Activated B cell treated with CpG ODN at 0.5 μM for 24 hours (primary cell): ENCODE measurements at places on chromosomes 11 and 22.
A peak's percentile ranks its signal among the peaks of the same experiment; 100 is the strongest.

- H3K36me3 ChIP-seq = no peaks in the 10 kb centered on the region
- DNase-seq = no peak
- no peaks in the 10 kb centered on the region for H3K4me1 ChIP-seq
- H3K4me3 ChIP-seq = no peak overlapping the region
Measured at GRCh38 chr11:14136561-14136960, 174.0 kb downstream of the SPON1 start.

DNA sequence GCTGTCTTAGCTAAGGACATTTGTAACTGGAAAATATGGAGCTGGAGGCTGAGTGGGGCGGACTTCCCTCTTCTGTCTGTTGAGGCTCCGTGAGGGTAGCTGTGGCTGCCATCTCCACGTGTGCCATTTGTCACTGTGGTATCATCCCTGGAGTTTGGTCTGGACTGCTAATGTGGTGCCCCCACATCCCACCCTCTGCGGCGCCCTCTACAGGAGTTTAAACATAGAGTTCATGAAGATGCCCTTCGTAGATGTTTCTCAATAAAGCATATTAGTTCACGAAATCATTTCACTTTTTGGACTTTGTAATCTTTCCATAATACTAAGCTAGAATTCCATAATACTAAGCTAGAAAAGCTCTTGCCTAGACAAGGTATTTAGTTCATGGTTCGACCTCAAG lies 52.4 kb downstream of the TECTA start:
- no peak for DNase-seq
- H3K27me3 ChIP-seq = peaks cover 5% of the 10 kb centered on the region
- no peaks in the 10 kb centered on the region for H3K4me1 ChIP-seq
- H3K36me3 ChIP-seq = no peaks in the 10 kb centered on the region
- H3K27ac ChIP-seq = no peak overlapping the region
- H3K4me3 ChIP-seq = no peak overlapping the region

DNA sequence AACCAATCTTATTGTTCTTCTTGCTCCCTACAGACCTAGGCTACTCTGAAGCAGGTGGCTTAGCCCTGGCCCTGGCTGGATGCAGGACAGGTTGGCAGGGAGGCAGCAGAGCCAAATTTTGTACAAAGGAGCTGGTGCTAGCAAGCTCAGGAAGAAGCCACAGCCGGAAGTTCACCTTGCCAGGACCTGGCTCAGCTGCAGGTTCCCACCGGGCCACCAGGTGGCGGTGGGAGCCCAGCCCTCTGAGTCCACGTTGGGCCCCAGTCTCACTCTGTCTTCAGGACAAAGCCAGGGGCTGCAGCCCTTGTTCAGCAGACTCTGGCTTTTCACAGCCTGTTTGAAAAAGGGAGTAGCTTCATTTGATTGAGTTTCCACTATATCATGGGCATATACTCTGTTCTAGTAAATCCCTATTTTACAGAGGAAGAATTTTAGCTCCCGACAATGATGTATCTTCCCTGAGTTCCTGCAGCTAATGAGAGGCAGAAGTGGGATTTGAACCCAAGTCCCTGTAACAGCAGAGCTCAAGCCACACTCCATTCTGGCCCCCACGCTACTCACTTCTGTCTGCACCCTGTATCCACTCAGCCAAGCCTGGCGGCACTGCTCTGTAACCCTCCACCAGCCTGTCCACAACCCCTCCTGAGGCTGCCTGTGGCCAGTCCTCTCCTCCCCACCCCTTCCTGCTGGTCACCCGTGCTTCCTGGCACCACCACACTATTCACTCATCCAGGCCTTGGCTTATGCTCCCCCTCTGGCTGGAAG lies 3.3 kb downstream of the TKFC start:
- peaks cover 48% of the 10 kb centered on the region for H3K4me1 ChIP-seq
- peaks cover 23% of the 10 kb centered on the region for H3K36me3 ChIP-seq
- peak; percentile 83 for DNase-seq
- peak overlapping the region; percentile 79 for H3K27ac ChIP-seq
- H3K27me3 ChIP-seq = no peaks in the 10 kb centered on the region

DNA sequence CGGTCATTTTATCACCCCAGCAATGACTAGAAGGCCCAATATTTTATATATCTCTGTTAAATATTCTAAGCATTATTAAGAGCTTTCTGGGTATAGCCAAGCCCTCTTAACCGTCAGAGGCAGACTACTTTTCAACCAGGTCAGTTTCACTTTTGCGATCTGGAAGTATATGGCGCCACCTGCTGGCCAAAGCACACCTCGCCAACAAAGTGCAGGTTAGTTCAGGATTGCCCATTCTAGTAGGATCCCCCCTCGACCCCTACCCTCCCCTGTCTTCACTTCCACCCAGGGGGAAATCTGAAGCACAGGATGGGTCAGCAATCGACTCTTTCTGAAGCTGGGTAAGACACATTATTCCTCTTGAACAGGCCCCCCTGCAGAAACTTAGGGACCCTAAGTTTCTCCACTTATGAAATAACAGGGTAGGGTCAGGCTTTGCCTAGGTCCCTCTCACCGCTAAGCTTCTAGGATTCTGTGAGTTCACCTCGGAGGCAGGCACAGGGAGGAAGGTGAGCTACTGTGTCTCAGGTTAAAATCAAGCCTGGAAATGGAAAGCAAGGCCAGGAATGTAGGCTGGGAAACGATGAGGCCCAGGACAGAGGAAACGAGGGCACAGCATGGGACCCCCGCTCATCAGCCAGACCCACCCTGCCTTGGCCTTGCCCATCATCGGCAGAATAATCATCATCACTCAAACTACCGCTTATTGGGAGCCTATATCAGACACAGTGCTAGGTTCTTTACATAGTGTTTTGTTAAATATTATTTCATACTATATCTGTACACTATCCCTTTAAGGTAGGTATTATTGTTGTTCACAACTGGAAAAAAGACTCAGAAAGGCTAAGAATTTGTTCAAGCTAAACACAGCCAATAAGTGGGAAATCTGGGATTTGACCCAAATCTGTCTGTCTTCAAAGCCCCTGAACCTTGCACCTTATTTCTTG lies 35.6 kb downstream of the KCNJ1 start:
- H3K27ac ChIP-seq = peak overlapping the region; percentile 91
- peak overlapping the region; percentile 70 for H3K4me3 ChIP-seq
- peak; percentile 75 for DNase-seq
- H3K36me3 ChIP-seq = peaks cover 4% of the 10 kb centered on the region

GRCh38 chr11:10540915-10541560 lies at the start of gene RNF141:
RNF141 (minus strand) TSS chr11:10541187; CDS start chr11:10534158, 7,029 bp downstream.
- peak within 1 kb of the TSS; percentile 95 for H3K27ac ChIP-seq
- peak within 1 kb of the TSS; percentile 90 for H3K4me3 ChIP-seq
- H3K4me1 ChIP-seq = peaks cover 80% of the 10 kb centered on the region
- peaks cover 15% of the 10 kb centered on the region for H3K36me3 ChIP-seq
- H3K27me3 ChIP-seq = no peaks in the 10 kb centered on the region

GRCh38 chr11:100689141-100689540 lies 2.1 kb downstream of the ARHGAP42 start:
- no peak for DNase-seq
- peaks cover 51% of the 10 kb centered on the region for H3K4me1 ChIP-seq
- H3K27ac ChIP-seq = no peak overlapping the region
- peaks cover 4% of the 10 kb centered on the region for H3K36me3 ChIP-seq
- no peaks in the 10 kb centered on the region for H3K27me3 ChIP-seq

DNA sequence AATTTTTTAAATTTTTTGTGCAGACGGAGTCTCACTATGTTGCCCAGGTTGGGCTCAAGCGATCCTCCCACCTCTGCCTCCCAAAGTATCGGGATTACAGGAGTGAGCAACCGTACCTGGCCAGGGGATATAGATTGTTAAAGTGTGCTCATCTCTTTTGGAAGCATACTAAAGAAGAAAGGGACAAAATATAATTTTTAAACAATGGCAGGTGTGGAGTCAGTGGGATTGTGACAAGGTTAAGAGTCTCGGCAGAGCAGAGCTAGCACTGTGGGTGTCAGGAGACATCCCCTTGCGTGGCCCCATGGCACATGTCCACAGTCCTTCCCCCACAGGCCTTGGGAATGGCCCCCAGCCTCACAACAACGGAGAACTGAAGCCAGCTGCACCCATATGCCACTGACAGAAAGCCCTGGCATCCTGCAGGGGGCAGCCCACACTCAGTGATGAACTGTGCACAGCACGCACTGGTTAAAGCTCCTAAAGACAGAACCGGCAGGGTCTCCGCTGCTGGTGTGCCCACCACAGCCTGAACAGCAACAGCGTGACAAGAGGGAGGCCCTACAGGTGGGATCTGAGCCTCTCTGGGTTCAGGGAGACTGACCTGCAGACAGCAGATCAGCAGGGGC lies 29.9 kb downstream of the SERPIND1 start:
- H3K4me3 ChIP-seq = no peak overlapping the region
- peaks cover 2% of the 10 kb centered on the region for H3K4me1 ChIP-seq
- no peak for DNase-seq
- no peak overlapping the region for H3K27ac ChIP-seq
- H3K36me3 ChIP-seq = peaks cover 89% of the 10 kb centered on the region

GRCh38 chr11:36948460-36949127 lies 350.6 kb upstream of the RAG2 start:
- H3K27me3 ChIP-seq = no peaks in the 10 kb centered on the region
- no peaks in the 10 kb centered on the region for H3K36me3 ChIP-seq
- H3K4me3 ChIP-seq = no peak overlapping the region
- H3K27ac ChIP-seq = no peak overlapping the region
- no peak for DNase-seq
- H3K4me1 ChIP-seq = no peaks in the 10 kb centered on the region

- H3K4me1 ChIP-seq = no peaks in the 10 kb centered on the region
- no peak overlapping the region for H3K4me3 ChIP-seq
- DNase-seq = no peak
- no peaks in the 10 kb centered on the region for H3K36me3 ChIP-seq
Measured at GRCh38 chr22:49497266-49497665, 330.4 kb downstream of the BRD1 start.

- H3K36me3 ChIP-seq = no peaks in the 10 kb centered on the region
- no peak overlapping the region for H3K27ac ChIP-seq
- H3K4me3 ChIP-seq = no peak overlapping the region
- H3K27me3 ChIP-seq = peaks cover 2% of the 10 kb centered on the region
- no peak for DNase-seq
Measured at GRCh38 chr11:11318461-11318860, 34.6 kb downstream of the CSNK2A3 start.

GRCh38 chr11:84144531-84144930 lies 858.4 kb upstream of the CCDC90B start:
- no peaks in the 10 kb centered on the region for H3K27me3 ChIP-seq
- DNase-seq = no peak
- H3K27ac ChIP-seq = no peak overlapping the region
- H3K4me3 ChIP-seq = no peak overlapping the region

GRCh38 chr22:35766654-35767580 lies 49.2 kb downstream of the APOL5 start:
- H3K27me3 ChIP-seq = peaks cover 27% of the 10 kb centered on the region
- no peaks in the 10 kb centered on the region for H3K36me3 ChIP-seq
- H3K27ac ChIP-seq = no peak overlapping the region
- no peak for DNase-seq
- H3K4me1 ChIP-seq = no peaks in the 10 kb centered on the region

DNA sequence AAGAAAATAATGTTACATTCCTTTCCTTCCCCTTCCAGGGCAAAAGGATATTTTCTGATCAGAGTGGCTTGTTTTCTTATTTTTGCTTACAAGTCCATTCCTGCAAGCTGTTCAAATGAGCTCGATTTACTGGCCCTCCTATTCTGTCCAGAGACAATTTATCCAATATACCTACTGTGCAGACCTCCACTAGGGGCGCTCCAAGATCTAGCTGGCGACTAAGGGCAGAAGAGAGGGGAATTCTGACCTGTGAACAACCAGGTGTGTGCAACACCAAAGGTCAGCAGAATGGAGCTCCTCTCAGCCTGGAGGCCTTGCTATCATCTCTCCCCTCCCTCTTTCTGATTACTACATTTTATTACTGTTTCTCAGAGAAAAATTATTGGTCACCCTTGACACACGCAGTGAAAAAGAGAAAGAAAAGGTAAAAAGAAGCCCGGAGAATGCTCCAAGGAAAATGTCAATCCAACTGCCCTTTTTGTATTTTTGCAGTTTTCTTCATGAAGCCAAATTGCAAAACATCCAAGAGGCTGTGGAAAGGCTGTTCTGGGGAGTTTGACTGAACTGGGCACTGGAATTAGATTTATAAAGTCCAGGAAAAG lies 3.2 kb downstream of the SEZ6L start:
- no peak overlapping the region for H3K4me3 ChIP-seq
- H3K27ac ChIP-seq = no peak overlapping the region
- peaks cover 49% of the 10 kb centered on the region for H3K27me3 ChIP-seq
- H3K36me3 ChIP-seq = no peaks in the 10 kb centered on the region

DNA sequence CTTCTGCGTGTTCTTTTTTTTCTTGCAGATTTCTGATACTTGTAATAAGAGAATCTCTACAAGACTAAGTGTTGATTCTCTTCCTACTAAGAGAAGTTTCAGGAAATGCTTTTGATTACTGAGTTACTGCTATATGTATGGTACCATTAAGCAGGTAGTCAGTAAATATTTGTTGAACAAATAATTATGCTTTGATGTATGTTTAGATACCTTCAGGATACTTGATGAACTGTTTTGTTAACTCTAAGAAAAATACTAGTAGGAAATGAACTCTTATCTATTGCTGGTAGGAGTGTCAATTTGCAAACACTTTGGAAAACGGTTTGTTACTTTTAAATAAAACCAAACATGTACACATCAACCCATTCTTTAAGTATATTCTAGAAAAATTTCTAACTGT lies 90.6 kb downstream of the TMEM135 start:
- H3K27ac ChIP-seq = no peak overlapping the region
- no peak for DNase-seq
- no peaks in the 10 kb centered on the region for H3K27me3 ChIP-seq
- H3K36me3 ChIP-seq = no peaks in the 10 kb centered on the region
- no peaks in the 10 kb centered on the region for H3K4me1 ChIP-seq
- no peak overlapping the region for H3K4me3 ChIP-seq

DNA sequence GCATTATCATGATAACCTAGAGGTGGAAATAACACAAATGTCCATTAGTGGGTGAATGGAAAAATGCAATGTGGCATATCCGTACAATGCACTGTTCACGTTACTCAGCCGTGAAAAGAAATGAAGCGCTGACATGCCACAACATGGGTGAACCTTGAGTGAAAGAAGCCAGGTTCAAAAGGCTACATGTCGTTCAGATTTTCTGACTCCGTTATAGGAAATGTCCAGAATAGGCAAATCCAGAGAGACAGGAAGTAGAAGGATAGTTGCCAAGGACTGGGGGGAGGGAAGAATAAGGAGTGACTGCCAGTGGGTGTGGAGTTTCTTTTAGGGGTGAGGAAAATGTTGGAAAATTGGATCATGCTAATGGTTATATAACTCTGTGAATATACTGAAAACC lies 133.8 kb downstream of the ATXN10 start:
- no peak for DNase-seq
- H3K4me3 ChIP-seq = no peak overlapping the region
- H3K36me3 ChIP-seq = peaks cover 56% of the 10 kb centered on the region
- no peaks in the 10 kb centered on the region for H3K27me3 ChIP-seq

- DNase-seq = no peak
- peaks cover 87% of the 10 kb centered on the region for H3K36me3 ChIP-seq
- H3K27ac ChIP-seq = no peak overlapping the region
- H3K4me1 ChIP-seq = no peaks in the 10 kb centered on the region
- no peaks in the 10 kb centered on the region for H3K27me3 ChIP-seq
- no peak overlapping the region for H3K4me3 ChIP-seq
Measured at GRCh38 chr11:118382954-118383353, 18.5 kb upstream of the ATP5MG start.
